Naive thymus-derived CD8-positive, alpha-beta T cell (primary cell): ENCODE measurements at places on chromosomes 5 and 9. TPM values are rescaled to one million over a fixed set of nuclear protein-coding genes. Genes with fewer than 3 reads are reported as not detected.

GRCh38 chr5:94228791-94229190, 389.6 kb downstream of the KIAA0825 start:
- no peak overlapping the region for H3K27ac ChIP-seq
- no peak overlapping the region for H3K4me3 ChIP-seq
- no peak for DNase-seq
- no peaks in the 10 kb centered on the region for H3K27me3 ChIP-seq
- H3K36me3 ChIP-seq, result peaks cover 2% of the 10 kb centered on the region

Gene SH3TC2
- not detected for total RNA-seq

DNA sequence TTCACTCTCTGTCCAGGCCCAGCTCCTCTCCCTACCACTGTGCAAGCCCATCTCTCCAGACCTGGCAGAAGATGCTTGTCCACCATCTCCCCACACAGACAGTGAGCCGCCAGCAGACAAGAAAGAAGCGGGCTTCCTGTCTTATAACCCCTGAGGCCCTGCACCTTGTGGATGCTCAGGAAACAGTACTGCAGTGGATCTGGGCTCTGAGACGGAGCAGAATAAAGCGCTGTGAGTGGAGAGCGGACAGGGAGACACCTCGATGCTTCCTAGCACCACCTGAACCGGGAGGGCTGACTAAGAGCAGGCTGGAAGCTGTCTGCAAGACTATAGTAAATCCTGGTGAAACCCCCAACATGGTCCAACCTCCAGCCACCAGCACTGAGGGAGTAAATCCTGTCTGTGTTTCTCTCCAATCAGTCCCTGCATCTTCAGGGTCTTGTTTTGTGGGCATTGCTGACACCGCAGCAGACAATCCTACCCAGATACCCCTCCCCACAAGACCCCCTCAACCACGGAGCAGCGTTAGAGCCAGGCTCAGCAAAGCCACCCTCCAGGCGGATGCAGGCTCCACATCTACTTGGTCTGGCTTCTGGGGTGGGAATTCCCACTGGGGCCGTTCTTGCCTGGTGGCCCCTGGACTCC, 18.7 kb downstream of the ORM2 start:
- H3K4me3 ChIP-seq, result peak overlapping the region; percentile 54
- H3K36me3 ChIP-seq, result peaks cover 96% of the 10 kb centered on the region
- peaks cover 68% of the 10 kb centered on the region for H3K4me1 ChIP-seq
- no peaks in the 10 kb centered on the region for H3K27me3 ChIP-seq

Gene DRD1
- not detected for total RNA-seq

DNA sequence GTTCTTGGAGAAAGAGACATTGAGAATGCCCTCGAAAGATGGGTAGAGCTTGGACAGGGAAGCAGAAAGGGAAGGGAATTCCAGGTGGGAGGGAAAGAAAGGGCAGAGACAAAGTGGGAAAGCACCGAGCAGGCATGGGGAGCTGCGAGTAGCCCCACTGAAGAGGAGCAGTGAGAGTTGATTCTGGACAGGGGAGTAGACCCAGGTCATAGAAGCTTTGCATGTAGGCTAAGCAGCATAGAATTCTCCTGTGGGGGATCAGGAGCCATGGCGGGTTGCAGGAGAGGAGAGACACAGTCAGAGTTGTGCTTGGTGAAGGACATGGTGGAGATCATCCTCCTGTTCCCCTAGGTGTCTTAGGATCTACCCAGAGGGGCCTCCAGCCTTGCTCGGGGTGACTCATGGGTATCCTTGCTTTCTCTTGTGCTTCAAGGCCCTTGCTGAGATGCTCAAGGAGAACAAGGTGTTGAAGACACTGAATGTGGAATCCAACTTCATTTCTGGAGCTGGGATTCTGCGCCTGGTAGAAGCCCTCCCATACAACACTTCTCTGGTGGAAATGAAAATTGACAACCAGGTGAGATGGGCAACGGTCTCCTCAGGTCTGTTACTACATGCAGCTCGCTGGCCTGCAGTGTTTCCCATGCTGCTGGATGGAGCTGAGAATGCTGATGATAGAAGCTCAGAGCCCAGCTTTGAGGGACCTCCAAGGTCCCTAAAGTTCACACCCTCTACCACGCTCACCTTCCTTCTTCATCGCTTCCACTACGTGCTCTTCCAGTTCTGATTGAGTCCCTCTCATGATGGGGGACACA, 64.5 kb downstream of the TSTD2 start:
- H3K27me3 ChIP-seq, result peaks cover 1% of the 10 kb centered on the region
- no peak for DNase-seq
- H3K4me3 ChIP-seq, result no peak overlapping the region
- no peaks in the 10 kb centered on the region for H3K36me3 ChIP-seq
